ENCODE measurements at places on chromosomes 1 and 21. TPM values are rescaled to one million over a fixed set of nuclear protein-coding genes. Genes with fewer than 3 reads are reported as not detected.

DNA sequence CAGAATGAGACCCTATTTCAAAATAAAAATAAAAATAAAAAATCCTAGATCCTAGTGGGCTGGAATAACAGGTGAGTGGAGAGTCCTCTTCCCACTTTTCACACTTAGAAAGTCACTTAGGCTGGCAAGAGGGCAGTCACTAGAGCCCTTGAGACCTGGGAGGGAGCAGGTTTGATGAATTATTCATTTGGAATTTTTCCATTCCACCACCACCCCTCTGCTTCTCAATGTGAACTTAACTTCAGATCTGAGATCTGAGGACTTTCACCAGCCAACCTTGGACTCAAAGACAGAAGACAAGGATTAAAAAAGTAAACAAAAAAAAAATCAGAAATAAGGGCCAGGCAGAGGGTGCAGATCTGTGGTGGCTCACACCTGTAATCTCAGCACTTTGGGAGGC lies 16.5 kb downstream of the AKR7A3 start:
- no peak for DNase-seq
- no peaks in the 10 kb centered on the region for H3K4me1 ChIP-seq
- H3K36me3 ChIP-seq = no peaks in the 10 kb centered on the region
- H3K27ac ChIP-seq = no peak overlapping the region
- H3K27me3 ChIP-seq = peaks cover 7% of the 10 kb centered on the region
- H3K4me3 ChIP-seq = no peak overlapping the region

DNA sequence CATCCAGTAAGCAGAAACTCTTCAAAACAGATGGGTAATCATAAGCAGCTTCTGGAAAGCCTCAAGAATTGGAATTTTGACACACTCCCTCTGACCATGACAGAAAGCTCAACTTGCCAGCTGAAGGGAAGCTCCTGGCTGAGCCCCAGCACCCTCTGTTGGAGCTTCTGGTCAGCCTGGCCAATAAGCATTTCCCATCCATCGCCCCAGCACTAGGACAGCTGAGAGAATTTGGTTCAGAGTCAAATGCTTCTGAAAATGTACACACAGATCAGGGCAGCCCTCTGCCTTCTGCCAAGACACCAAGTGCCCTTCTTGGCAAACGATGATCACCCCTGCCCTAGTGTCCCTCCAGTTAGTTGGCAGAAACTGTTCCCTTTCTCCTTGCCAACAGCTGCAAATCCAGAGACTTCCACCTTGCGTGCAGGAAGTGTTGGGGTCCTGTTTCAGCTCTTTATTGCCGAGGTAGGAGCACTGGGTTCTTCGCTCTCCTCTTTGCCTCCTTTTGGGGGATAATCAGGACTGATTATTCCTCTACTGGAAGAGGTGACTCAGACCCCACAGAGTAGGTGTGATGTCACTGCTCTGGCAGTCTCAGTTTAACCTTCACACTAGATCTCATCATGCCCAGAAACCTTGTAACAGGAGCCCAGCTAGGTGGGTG lies 11.9 kb downstream of the PIGV start:
- no peaks in the 10 kb centered on the region for H3K27me3 ChIP-seq
- H3K27ac ChIP-seq = no peak overlapping the region
- H3K4me3 ChIP-seq = no peak overlapping the region
- no peak for DNase-seq

DNA sequence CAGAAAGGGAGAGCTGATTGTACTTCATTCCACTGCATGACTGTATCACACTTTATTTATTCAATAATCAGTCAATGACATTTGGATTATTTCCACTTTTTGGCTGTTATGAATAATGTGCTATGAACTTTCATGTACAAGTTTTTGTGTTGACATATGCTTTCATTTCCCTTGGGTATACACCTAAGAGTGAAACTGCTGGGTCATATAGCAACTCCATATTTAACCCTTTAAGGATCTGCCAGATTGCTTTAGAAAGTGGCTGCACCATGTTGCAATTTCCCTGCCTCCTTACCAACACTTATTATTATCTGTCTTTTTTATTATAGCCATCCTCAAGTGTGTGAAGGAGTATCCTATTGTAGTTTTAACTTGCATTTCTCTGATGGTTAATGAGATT lies 108.8 kb upstream of the KCNK1 start:
- H3K27ac ChIP-seq = no peak overlapping the region
- no peaks in the 10 kb centered on the region for H3K36me3 ChIP-seq
- H3K27me3 ChIP-seq = no peaks in the 10 kb centered on the region
- no peak overlapping the region for H3K4me3 ChIP-seq

- H3K36me3 ChIP-seq = no peaks in the 10 kb centered on the region
- no peaks in the 10 kb centered on the region for H3K27me3 ChIP-seq
- no peak overlapping the region for H3K27ac ChIP-seq
- no peak for DNase-seq
- H3K4me3 ChIP-seq = no peak overlapping the region
- H3K4me1 ChIP-seq = no peaks in the 10 kb centered on the region
These were observed 82.8 kb downstream of the DMRTB1 start for GRCh38 chr1:53541761-53542550.

DNA sequence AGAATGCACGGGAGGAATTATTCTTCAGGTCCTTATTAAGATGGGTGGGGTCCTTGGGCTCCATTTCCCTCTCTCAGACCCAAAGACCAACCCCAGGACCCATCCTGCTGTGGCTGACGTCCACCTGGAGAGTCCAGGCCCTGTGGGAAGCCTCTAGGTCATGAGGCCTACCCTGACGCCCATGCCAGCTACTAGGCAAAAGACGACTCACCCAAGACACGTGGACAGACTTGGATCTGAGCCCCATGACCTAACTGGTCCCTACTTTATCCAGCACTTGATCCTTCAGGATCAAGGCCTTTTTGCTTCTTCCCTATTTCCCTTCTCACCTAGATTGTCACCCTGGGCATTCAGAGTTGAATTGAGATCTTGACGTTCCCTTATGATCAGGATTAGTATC lies 56.0 kb upstream of the CASZ1 start:
- no peak overlapping the region for H3K4me3 ChIP-seq
- no peaks in the 10 kb centered on the region for H3K27me3 ChIP-seq
- no peaks in the 10 kb centered on the region for H3K36me3 ChIP-seq
- H3K4me1 ChIP-seq = no peaks in the 10 kb centered on the region
- DNase-seq = no peak

GRCh38 chr1:229222081-229222480 lies 48.8 kb upstream of the RAB4A start:
- no peak for DNase-seq
- no peaks in the 10 kb centered on the region for H3K36me3 ChIP-seq
- H3K4me1 ChIP-seq = peaks cover 10% of the 10 kb centered on the region
- H3K4me3 ChIP-seq = no peak overlapping the region
- no peak overlapping the region for H3K27ac ChIP-seq

GRCh38 chr1:115560027-115560426 lies 81.7 kb upstream of the VANGL1 start:
- H3K27me3 ChIP-seq = peaks cover 12% of the 10 kb centered on the region
- no peaks in the 10 kb centered on the region for H3K4me1 ChIP-seq
- DNase-seq = no peak
- H3K4me3 ChIP-seq = no peak overlapping the region

DNA sequence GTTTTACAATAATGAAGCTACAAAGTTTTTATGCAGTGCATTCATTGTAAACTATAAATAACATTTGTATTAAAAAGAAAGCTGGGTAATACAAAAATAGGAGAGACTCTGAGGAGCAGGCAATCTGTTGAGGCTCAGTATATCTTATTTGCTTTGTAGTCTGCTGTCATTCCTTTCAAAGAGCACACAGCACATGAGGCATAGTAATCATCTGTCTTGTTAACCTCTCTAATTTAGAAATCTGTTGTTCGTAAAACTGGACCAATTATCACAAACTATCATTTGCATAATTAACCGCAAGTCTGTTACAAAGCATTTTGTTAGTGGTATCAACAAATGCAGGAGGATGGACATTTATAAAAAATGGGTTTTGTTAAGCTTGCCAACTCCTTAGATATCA lies 51.0 kb downstream of the SELENOF start:
- H3K27ac ChIP-seq = no peak overlapping the region
- no peaks in the 10 kb centered on the region for H3K4me1 ChIP-seq
- H3K27me3 ChIP-seq = no peaks in the 10 kb centered on the region
- no peak for DNase-seq

GRCh38 chr21:18340387-18340942 lies 63.1 kb downstream of the TMPRSS15 start:
- no peaks in the 10 kb centered on the region for H3K27me3 ChIP-seq
- no peaks in the 10 kb centered on the region for H3K4me1 ChIP-seq

- H3K4me3 ChIP-seq = peak overlapping the region; percentile 47
- peak overlapping the region; percentile 90 for H3K27ac ChIP-seq
- no peaks in the 10 kb centered on the region for H3K36me3 ChIP-seq
- peaks cover 50% of the 10 kb centered on the region for H3K4me1 ChIP-seq
- DNase-seq = peak; percentile 80
- H3K27me3 ChIP-seq = no peaks in the 10 kb centered on the region
These were observed 48.9 kb downstream of the SPATA46 start for GRCh38 chr1:162327788-162328165.

The CNIH3 gene
- 0.37 TPM for polyA plus RNA-seq

The FCRL6 gene
- 0.17 TPM for polyA plus RNA-seq

The GFI1 gene
- polyA plus RNA-seq = 0.35 TPM

All from CD14-positive monocyte (primary cell).